Stimulated activated CD8-positive, alpha-beta memory T cell treated with anti-CD3 and anti-CD28 coated beads, Interleukin-4, amount 100 ng/mL, for 48 hours (primary cell): ENCODE measurements at places on chromosomes 2 and 18.

DNA sequence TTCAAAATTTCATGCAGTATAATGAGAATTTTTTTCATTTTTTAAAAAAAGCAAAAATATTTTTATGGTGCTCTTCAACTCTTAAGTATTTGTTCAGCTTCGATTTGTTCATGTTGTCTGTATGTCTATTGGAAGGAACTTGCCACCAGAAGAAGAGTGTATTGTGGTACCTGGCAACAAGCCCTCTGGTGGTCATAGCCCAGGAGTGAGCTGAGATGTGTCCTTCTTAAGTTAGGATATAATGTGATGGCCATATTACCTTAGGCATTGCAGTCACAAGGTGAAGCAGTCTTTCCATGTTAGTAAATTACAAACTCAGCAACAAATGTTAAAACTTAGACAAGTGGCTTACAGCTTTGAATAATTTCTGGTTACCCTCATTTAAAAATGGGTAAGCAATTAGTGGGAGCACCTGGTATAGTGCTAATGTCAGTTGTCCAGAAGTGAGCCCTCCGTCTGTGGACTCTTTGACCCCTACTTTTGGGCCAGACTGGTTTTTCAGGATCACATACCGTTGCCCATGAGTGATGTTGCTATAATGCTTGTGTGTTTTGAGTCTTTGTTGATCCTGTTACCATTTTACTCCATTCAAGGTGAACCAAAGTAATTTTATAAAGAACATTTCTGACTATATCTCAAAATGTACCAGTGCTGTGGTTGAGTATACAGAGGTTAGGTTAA, 57.4 kb downstream of the MYO1B start:
- DNase-seq = no peak

DNA sequence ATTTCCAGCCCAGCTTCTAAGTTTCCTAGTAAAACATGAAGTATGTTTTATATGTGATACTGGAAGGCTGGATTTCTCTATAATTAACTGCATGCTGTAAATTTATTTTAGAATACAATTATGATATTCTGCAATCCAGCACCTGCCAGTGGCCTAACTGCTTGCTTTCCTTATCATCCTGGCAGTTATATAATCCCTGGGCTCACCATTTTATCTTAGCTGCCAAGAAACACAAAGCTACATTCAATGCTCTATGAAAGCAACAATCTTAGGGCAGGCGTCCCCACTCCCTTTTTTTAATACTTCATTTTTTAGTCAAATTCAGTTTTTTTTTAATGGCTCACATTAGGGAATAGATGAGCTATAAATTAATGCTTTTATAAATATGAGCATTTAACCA, 38.4 kb upstream of the UBXN4 start:
- no peak for DNase-seq

DNA sequence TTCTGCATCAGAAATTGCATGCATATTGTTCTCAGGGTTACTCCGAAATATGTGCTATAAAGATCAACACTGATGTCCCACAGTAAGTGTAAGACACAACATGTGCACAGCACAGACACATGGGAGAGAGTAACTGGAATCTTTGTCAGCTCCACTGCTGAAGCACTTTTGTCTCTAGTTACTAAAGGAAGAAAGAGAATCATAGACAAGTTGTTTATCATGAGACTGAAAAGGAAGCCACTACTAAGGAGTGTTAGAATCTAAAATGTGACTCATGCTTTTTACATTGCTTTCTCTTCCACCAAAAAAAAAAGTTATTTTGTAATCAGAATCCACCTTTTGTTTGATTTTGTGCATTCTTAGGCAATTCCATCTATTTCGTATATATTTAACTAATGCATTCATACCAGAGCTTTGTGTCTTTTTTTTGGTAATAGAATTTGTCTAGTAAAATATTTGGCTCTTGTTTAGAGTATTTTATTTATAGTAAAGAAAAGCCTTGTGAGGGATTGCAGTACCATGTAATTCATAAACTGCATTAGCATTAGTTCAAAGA, 502.4 kb downstream of the FBXO15 start:
- DNase-seq = no peak

DNA sequence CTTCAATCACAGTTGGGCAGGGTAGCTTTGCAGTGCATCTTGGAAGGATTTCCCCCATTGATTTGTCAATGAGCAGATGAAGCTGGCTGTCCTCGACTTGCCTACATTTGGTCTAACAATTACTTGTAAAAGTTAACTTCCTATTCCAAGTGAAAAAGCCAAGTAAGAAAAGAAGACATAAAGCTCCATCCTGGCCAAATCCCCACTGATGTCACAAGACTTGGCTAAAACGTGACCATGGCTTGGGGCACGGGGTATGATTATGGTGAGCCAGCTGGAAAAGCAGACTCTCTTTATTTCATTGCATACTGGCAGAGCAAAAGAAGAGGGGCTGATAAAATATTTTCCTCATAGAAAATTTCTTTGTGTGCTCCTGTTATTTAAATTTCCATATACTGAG, 25.4 kb upstream of the PID1 start:
- DNase-seq = no peak

DNA sequence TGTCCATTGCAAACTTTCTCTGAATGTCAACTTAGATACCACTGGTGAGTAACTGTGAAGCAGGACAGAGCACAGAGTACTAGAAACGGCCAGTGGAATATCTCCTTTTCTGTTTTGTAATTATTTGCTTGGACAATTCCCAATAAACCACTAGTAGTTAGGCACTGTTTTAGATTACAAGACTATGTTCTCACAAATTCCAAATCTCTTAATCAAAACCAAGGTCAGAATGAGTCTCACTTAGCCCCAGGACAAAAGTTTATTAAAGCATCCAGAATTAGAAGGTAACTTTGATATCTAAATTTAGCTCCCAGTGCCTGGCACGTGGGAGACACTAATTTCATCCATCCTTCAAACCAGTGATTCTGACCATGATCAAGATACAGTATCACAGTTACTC, 89.0 kb downstream of the ZNF521 start:
- no peak for DNase-seq

- DNase-seq = peak; percentile 88
Observed at GRCh38 chr2:10408649-10409579, 39.2 kb downstream of the ODC1 start.

GRCh38 chr2:103525756-103526155, 763.9 kb downstream of the TMEM182 start:
- DNase-seq = no peak

DNA sequence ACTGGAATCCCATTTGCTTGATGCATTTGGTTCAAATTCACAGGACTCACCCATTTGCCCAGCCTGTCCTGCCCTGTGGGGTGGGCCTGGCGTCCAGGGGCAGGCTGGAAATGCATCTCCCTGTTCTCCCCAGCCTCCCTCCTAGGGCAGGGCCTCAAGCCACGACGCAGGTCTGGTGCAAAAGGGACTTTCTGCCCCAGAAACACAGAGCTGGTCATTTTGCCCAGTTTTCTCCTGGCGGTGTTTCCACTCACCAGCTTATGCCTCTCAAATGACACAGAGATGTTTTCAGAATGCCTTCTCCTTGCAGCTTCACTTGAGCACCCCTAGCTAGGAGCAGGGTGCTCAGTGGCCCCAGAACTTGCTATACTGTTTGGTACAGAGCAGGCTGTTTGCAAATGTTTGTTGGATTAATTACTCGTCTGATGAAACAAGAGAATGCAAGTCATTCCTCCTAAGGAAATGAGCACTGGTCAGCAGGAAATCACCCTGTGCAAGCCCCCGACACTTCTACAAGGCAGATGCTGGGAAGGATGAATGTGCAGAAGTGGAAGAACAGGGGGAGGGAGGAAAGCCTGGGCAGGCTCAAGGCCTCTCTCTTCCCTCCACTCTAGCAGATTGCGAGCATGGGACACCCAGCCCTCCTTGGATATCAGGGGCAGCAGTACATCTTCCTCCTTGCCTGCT, 164.3 kb upstream of the APCDD1 start:
- no peak for DNase-seq

GRCh38 chr2:14806613-14807012, 174.1 kb downstream of the LRATD1 start:
- DNase-seq = no peak

DNA sequence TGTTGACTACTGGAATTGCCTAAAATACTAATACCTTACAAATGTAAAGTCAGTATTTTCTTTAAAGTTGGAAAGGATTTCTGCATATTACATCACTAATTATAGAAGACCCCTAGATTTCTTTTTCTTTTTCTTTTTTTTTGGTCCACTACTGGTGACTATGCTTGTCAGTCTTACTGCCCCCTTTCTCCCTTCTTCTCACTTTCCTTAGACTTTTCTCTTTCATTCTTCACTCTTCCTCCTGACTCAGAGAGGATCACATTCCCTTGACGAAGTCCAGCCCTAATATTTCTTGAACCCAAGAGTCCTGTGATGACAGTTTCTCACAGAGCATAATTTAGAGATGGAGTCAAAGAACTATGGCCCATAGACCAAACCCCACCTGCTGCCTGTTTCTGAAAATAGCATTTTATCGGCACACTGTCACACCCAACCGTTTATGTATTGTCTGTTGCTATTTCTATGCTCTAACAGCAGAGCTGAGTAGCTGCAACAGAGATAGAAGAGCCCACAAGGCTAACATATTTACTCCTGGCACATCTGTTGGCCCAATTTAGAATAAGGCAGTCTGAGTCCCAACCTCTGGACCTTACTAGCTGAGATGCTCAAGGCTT, 40.6 kb upstream of the RIOK3 start:
- no peak for DNase-seq

DNA sequence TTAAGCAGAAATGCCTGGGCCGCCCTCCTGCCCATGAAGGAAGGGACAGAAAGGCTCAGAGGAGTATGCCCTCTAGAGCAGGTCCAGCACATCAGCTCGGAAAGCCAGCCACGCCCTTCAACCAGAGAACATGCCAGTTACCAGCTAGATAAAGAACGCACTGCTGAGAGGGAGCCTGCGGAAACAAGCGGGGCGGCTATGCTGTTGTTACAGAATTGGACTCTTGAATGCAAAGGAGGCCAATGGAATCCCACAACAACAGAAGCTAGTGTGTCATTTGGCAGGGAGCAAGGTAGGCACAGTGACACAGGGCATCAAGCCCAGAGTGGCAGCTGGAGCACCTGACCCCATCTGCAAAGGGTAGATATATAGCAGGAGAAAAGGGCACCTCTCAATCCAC, 242.9 kb upstream of the ID2 start:
- no peak for DNase-seq

- DNase-seq = no peak
Observed at GRCh38 chr2:33521791-33522281, 45.4 kb downstream of the RASGRP3 start.

- DNase-seq = no peak
Observed at GRCh38 chr2:28251337-28251736, 141.3 kb upstream of the FOSL2 start.

GRCh38 chr2:135064149-135064548, 12.1 kb downstream of the RAB3GAP1 start:
- DNase-seq = no peak

- no peak for DNase-seq
Observed at GRCh38 chr18:62464266-62464665, 58.6 kb upstream of the ZCCHC2 start.

DNA sequence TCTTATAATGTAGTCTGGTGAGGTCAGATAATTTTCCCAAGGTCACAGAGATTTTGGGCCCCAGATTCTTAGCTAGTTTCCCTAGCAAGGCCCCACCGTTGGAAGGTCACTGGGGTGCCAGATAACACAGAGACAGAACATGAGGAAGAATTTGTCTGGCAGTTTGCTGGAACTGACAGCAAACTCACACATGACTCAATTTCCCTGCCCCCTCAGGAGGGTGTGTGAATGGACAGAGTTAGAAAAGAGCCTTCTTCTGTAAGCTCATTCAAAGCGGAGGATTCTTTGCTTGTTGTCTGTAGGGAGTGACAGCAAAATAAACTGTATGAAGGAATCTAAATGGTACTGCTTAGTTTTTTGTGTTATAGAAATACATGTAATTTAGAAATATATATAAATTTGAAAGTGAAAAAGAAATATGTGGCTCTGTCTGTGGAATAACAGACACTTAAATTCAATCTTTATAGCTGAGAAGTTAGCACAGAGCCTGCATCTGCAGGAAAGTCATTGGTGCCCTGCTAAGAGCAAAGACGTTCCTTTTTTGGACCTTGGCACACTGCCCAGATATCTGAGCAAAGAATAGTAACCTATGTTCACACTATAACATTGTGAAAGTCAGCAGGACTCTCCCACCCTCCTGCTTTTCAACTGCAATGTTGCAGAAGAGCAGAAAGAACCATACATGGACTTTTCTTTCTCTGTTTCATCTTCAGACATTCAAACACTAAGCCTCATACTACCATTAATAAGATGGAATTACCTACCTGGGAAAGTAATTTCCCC, 2.1 kb downstream of the MDH1 start:
- no peak for DNase-seq

DNA sequence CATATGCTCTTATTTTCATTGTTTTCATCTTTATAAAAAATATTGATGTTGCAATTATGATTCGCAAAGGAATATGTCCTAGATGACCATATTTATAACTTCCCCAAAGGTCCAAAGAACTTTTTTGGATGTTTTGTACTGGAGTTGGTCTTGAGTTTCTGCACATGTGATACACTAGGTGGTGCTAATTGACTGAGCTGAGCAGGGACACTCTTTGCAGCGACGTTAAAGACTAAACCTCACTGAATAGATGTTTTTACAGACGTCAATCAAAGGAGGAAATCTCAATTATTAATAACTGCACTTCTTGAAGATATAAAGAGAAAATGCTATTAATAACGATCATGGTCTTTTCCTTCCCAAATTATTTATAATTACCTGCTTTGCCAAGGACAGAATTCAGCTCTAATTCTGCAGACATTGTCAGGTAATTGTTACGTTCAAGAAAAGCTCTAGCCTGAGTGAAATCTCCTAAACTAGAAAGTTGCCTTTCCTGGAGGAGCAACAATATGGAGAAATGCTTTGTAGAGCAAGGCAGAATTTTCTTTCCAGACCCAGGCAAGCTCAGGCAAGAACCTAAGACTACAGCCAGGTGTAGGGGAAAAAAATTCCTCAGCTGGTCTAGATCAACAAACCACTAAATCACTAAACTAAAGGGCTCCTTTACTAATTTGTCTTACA, 119.3 kb upstream of the RBBP8 start:
- DNase-seq = no peak

GRCh38 chr2:101608408-101609310, 88.8 kb upstream of the MAP4K4 start:
- no peak for DNase-seq

DNA sequence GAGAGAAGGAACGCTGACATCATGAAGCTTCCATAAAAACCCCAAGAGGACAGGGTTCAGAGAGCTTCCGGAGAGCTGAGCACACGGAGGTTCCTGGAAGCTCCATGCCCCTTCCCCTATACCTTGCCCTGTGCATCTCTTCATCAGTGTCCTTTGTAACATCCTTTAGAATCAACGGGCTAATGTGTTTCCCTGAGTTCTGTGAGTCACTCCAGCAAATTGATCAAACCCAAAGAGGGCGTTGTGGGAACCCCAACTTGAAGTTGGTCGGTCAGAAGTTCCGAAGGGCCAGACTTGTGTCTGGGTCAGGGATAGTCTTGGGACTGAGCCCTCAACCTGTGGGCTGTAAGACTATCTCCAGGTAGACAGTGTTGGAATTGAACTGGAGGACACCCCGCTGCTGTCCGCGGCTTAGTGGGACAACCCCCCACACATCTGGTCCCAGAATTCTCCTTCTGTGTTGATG, 25.9 kb upstream of the GPR55 start:
- DNase-seq = no peak
